ENCODE measurements at places on chromosomes 2 and 18. TPM values are rescaled to one million over a fixed set of nuclear protein-coding genes. Genes with fewer than 3 reads are reported as not detected.

The MAPK4 gene
- 0.01 TPM for polyA plus RNA-seq

The TTL gene
- 33.1 TPM for polyA plus RNA-seq

The MATN3 gene
- 11.2 TPM for polyA plus RNA-seq

The GATA6 gene
- 1.3 TPM for polyA plus RNA-seq

The CTDP1 gene
- polyA plus RNA-seq, result 12.1 TPM

The ZNF892 gene
- polyA plus RNA-seq, result 0.84 TPM

The LAMA1 gene
- not detected for polyA plus RNA-seq

The KHK gene
- polyA plus RNA-seq, result 7.6 TPM

The DSC3 gene
- polyA plus RNA-seq, result 1.1 TPM

All from A549 (cell line).